ENCODE measurements at places on chromosomes 3 and 15.
A peak's percentile ranks its signal among the peaks of the same experiment; 100 is the strongest.

GRCh38 chr3:176663387-176663786 lies 533.9 kb downstream of the TBL1XR1 start:
- DNase-seq = peak; percentile 36

DNA sequence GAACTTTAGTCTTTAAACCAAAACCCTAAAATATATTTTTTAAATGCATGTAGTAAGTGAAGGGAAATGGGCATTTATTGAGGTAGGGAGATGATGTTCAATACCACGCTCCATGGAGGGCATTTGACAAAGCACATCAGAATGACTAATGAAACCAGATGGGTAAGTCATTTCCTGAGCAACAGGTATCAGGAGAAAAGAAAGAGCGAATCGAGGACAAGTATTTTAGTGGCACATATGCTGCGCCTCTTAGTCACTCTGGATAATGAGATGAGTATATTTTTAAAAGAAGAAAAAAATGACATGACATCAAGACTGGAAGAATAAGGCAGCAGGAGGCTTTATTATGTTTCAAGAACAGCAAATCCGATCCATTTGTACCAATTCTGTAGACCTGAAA lies 129.0 kb upstream of the ARHGEF3 start:
- DNase-seq = peak; percentile 72

DNA sequence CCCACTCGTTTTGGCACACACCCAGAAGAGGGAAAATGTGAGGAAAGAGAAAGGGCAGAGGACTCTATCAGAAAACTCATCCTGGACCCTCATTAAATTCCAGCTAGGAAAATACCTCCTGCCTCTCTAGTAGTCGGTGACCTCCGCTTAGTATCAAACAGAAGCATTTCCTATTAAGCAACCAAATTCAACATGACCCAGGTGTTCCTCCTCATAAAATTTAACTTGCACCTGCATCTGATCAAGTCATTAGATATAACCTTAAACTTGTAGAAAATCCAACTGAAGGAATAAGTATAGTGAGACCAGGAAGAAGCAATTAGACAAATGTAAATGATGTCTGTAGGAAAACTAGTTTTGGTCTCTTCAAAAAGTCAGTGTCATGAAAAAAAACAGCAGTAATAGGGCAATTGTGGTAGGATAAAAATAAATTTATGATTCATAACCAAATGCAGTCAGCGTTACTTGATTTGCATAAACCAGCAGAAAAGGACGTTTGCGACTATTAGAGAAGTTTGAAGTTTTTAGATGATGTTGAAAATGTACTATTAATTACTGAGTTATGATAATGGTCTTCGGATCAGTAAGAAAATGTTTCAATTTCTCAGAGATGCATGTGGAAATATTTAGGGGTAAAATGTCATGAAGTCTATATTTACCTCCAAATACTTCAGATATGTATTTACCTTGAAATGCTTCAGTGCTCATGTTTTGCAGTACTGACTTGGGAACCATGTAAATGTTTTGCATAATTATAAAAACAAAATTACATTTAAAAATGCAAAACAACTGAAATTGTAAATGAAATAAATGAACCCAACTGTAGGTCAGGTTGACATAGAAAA lies 44.6 kb downstream of the LDHAL6B start:
- no peak for DNase-seq

DNA sequence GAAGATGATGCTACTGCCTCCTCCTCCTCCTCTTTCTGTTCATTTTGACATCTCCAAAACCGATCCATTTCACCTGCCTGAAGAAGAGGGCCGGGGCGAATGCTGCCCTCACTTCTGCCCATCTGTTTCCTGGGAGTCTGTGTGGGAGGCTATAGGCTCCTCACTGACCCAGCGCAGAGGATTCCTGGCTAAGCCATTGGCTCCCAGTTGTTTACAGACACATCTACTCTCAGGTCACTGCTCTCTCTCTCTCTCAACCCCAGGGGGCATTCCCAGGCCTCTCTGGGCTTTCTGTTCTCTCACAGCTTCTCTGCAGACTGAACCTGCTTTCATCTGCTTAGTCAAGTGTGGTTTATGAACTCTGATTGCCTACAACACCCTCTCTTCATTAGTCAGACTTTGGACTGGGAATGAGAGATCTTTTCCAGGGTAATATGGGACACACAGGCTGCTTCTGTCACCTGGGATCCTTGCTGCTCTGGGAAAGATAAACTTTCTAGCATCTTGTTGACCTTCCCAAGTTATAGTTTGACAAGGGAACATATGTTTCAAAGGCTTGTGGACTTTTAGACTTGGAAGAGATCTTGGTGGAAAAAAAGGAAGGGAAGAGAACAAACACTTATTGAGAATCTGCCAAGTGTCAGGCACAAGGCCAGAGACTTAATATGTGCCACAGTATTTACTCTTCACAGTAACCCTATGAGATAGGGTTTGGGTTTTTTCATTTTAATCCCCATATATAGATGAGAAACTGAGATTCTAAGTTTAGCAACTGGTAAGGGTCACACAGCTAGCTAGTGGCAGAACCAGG lies 30.2 kb upstream of the USP3 start:
- peak; percentile 82 for DNase-seq

- DNase-seq = no peak
Measured at GRCh38 chr15:69880571-69881301, 217.0 kb downstream of the TLE3 start.

DNA sequence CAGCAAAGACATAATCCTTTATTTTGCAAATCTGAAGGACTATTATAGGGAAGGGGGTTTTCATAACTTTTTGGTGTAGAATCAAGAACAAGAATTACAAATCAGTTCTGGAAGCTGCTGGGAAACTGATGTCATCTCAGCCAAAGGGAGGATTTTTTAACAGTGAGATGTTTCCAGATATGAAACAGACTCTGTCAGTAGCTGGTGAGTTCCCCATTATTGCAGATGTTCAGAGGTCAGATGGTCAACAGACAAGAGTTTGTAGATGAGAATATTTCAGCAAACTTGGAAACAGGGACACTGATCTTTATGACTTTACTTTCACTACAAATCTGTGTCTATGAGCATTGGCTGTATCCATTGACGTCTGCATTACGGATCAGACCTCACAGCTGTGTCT lies 71.9 kb upstream of the LPP start:
- DNase-seq = peak; percentile 29

GRCh38 chr15:57308170-57308545 lies 68.1 kb upstream of the CGNL1 start:
- DNase-seq = no peak

DNA sequence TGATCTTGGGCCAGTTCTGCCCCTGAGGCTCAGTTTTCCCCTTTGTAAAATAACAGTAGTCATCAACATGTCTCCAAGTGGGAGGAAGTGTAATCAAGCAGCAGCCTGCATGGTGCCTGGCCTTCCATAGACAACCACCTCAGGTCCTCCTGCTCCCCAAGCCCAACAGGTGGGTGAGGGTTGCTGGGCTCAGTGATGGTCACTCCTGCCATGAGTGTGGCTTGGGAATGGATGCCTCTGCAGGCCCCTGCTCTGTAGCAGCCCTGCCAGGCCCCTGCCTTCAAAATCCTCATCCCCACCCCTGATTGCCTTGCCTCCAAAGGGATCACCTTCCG lies 59.1 kb upstream of the SLC6A1 start:
- DNase-seq = no peak
